ENCODE measurements at places on chromosomes 4 and X. TPM values are rescaled to one million over a fixed set of nuclear protein-coding genes. Genes with fewer than 3 reads are reported as not detected.

- DNase-seq = peak; percentile 65
These were observed 34.0 kb upstream of the GYPA start for GRCh38 chr4:144174401-144175067.

DNA sequence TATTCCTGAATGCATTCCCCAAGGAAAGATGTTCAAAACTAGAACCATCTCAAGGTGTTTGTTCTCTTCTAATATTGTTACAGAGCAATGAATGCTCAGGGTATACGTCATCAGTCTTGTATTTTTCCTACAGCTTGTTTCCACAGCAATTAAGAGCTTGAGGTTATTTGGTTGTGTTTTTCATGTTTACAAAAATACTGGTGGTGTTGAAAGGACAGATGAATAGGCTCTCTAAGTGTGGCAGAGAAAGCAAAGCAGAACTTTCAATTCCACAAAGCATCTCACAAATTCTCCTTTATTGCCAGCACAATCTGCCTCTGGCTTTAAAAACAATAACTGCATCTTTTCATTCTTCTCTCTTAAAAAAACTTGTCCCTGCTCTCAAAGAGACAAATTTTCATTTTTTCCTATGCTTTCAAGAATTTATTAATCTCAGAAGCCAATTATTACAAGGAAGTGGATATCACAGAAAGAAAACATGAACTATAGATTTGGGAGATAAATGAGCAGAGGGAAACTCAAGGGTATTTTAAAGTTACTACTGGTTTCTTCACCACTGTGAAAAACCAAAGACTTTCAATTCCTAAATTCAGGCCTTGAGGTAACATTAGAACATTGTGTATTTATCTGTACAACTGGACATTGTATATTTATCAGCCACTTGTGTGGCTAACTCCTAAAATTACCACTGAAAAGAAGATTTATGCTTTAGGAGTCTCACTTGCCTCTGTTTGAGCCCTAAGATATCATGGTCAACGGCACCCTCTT, 49.2 kb downstream of the DDX53 start:
- no peak for DNase-seq

- DNase-seq = no peak
These were observed 123.6 kb downstream of the MSL3 start for GRCh38 chrX:11881485-11882170.

DNA sequence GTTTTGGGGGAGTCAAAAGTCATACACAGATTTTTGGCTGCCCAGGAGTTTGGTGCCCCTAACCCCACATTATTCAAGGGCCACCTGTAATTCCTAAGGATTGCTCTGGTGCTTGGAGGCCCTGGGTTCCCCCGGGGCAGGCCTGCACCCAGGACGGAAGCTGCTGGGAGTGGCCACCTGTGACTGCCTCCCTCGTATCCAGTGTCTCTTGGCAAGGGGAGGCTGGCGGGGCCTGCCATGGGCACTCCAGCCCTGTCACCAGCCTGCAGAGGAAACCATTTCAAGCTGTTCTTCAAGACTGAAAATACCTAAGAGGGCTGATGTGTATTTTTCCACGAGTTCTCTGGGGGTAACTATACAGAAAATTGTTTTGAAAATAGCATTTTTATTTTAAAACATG, 24.5 kb upstream of the GPR78 start:
- no peak for DNase-seq

DNA sequence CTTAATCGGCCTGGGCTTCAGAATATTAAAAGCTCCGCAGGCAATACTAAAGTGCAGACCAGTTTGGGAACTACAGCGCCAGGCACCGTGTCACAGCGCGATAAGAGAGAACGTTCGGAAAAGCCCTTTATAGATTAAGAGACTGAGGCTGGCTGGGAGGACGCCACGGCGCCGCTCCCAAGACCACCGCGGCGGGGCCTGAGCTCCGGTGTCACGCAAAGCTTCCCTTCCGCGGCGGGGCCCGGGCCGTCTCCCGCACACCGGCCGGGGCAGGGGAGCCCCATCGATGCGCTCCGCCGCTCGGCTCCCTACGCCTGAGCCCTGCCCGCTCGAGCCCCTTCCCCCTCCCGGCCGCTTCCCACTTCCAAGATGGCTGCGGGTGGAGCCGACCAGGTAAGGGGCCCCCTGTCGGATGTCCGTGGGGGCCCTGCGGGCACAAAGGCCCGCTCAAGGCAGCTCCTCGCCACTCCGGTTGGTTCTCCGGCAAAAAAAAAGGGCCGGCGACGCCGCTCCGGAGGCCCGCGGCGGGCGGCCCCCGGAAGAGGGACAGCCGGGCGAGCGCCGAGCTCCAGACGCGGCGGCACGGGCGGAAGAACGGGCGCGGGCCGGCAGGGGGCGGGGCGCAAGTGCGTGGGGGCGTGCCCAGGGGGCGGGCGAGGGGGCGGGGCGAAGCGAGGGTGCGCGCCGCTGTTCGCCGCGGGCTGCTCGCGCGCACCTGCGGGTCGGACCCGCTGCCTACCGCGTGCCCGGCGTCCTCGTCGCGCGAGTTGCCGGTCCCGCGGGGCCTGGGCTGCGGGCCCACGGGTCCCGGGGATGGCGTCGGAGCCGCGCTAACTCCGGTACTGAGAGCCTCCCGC, at the start of gene TBC1D14:
Gene TBC1D14, plus strand, starts transcription at position 714 of the 857 bp plus-strand sequence. CDS start 13,564 bp downstream, outside the sequence.
- DNase-seq = peak; percentile 89

DNA sequence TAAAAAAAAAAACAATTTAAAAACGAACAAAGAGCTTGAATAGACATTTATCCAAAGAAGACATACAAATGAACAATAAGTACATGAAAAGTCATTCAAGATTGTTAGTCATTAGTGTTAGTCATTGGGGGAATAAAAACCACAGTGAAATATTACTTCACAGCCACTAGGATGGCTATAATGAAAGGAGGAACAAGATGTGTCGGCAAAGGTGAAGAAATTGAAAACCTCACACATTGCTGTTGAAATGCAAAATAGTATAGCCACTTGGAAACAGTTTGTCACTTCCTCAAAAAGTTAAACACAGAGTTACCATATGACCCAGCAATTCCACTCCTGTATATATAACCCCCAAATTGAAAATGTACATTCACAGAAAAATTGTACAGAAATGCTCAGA, 45.2 kb upstream of the SLC39A8 start:
- no peak for DNase-seq

- DNase-seq = no peak
These were observed 111.9 kb upstream of the CBR4 start for GRCh38 chr4:169121861-169122382.

- DNase-seq = no peak
These were observed 619.7 kb downstream of the GRXCR1 start for GRCh38 chr4:43512253-43512652.

- DNase-seq = no peak
These were observed 72.7 kb upstream of the BOD1L1 start for GRCh38 chr4:13700021-13700857.

DNA sequence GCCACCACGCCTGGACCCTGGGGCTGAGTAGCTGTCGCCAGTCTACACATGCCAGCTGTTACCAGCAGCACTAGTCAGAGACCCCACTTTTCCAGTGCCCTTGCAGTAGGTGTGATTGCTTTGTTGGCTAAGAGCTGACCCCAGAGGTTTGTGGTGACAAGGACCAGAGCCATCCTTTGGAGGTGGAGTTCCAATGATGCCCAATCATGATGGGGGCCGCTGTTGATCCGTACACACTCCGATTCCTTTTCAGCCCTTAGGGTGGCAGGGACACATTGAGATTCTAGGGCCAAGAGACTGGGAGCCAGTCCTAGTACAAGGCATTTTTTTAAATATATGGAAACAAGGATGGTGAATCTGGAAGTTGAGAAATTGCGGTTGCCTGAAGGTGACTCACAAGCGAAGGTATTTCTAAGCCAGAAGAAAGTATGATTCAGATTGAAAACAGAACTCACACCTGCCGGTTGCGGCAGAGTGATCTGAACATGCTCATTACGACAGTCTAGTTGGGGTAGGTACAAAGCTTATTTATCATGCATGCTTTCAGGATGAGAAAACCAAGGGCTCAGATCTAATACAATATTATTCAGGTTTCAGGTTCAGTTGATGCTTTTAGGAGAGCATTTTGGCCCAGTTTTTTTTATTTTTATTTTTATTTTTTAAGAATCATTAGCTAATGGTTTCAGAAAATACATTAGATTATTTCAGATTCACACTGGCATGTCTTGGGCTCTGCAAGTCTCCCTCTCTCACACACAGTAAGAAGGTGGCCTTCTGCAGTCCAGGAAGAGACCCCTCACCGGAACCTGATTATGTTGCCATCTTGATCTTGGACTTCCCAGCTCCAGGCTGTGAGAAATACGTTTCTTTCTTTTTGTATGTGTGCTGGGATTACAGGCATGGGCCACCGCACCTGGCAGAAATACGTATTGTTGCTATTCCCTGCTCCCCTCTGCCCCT, 43.4 kb downstream of the SHROOM2 start:
- no peak for DNase-seq

- DNase-seq = no peak
These were observed 103.7 kb downstream of the SORCS2 start for GRCh38 chr4:7295911-7296660.

DNA sequence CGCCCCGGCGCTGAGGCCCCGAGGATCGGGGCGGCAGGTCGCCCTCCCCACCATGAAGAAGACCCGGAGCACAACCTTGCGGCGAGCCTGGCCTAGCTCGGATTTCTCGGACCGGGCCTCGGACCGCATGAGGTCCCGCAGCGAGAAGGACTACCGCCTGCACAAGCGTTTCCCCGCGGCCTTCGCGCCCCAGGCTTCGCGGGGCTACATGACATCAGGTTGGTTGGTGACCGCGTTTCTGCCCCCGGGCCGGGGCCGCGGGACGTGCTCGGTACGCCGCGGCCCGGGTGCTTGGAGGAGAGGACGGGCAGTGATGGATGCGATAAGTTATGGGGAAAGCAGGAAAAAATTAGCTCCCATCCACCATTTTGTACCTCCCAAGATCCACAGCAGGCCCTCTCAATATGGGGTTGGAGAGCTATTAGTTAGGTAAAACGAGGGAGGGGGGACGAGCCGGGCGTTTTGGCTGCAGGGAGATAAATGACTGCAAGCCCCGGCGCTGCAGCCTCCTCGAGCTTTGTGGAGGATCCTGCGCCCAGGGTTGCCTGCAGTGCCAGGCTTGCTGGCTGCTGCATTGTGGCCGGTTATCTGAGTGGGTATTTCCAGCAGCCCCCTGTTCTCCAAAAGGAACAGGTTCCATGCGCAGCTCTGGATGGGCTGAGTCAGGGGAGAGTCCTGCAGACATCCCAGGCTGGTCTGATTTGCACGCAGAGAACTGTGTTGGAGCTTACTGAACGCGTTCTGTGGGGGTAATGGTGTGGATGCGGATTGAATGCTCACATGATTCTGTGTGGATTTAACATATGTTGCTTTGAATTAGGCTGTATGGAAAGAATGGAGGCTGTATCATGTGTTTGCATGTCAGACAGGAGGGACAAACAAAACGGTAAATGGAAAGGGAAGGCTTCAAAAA, 1.9 kb downstream of the STOX2 start:
- peak; percentile 45 for DNase-seq

DNA sequence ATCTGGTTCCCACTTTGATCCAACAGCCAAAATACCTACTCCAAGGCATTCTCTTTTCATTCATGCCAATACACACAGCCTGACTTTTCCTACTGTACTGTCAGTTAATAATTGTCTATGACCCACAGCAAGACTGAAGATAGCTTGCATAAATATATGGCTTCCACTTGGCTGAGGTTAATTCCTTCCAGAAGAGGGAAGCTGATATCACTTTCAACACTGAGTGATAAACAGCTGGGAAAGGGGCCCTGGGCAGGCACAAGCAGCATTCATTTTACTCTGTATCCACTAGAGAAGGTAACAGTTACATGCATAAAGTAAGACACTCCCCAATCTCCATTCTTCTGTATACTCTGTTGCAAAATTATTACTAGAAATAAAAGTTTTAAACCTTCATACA, 200.2 kb upstream of the UGT8 start:
- DNase-seq = no peak

DNA sequence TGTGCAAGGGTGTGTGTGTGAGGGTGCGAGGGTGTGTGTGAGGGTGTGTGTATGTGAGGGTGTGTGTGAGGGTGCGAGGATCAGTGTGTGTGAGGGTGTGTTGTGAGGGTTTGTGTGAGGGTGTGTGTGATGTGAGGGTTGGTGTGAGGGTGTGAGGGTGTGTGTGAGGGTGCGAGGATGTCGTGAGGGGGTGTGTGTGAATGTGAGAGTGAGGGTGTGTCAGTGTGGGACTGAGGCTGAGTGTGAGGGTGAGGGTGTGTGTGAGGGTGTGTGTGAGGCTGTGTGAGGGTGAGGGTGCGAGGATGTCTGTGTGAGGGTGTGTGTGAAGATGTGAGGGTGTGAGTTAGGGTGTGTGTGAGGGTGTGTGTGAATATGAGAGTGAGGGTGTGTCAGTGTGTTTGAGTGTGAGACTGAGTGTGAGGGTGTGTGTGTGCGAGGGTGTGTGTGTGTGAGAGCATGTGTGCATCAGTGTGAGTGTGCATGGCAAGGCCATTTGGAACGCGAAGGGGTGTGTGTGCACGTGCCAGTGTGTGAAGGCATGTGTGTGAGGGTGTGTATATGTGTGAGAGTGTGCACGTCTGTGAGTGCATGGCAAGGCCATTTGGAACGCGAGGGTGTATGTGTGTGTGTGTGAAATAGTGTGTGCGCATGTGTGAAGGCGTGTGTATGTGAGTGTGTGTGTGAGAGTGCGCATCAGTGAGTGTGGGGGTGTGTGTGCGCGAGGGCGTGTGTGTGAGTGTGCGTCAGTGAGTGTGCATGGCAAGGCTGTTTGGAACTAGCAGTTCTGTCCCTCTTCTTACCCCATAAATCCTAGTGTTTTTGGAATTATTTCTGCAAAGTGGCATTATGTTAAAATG, 69.8 kb downstream of the RGS12 start:
- DNase-seq = no peak

DNA sequence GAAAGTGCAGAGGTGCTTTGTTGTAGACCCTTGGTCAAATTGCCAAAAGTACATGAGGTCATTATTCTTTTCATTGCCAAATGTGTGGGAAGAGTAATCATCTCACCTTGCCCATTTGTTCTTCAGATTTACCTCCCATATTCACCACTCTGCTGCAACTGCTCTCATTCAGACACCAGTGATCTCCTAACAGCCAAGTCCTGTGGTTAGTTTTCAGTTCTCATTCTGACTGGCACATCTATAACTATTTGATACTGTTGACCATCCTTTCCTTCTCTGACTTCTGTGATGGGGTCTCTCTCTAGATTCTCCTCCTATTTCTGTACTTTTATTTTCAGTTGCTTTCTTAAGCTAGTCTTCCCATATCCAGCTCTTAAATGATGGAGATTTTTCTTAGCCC, 39.8 kb downstream of the GRIA3 start:
- no peak for DNase-seq

Gene GPR143
- polyA plus RNA-seq = 0.63 TPM

Gene GAB3
- not detected for polyA plus RNA-seq

Gene PRICKLE3
- 4.1 TPM for polyA plus RNA-seq

Gene PF4V1
- not detected for polyA plus RNA-seq

Gene STAP1
- polyA plus RNA-seq = 0.16 TPM

Gene NPY1R
- polyA plus RNA-seq = 3.5 TPM

Gene KIAA1210
- polyA plus RNA-seq = 0.24 TPM

Gene HOPX
- 25.1 TPM for polyA plus RNA-seq

Gene RAI2
- 9.7 TPM for polyA plus RNA-seq

Gene MTTP
- polyA plus RNA-seq = 0.43 TPM

Gene PITX2
- polyA plus RNA-seq = 52.5 TPM

Gene GPR119
- polyA plus RNA-seq = not detected

Gene SPANXD
- not detected for polyA plus RNA-seq

Data from muscle of arm (tissue), 14 donors.